NCI-H460 (cell line): ENCODE measurements at places on chromosomes 4 and X. TPM values are rescaled to one million over a fixed set of nuclear protein-coding genes. Genes with fewer than 3 reads are reported as not detected.

The RHOH gene
- total RNA-seq, result 3.9 and 7.3 TPM in 2 replicates

The CLTRN gene
- total RNA-seq, result 6.6 and 7.7 TPM in 2 replicates

DNA sequence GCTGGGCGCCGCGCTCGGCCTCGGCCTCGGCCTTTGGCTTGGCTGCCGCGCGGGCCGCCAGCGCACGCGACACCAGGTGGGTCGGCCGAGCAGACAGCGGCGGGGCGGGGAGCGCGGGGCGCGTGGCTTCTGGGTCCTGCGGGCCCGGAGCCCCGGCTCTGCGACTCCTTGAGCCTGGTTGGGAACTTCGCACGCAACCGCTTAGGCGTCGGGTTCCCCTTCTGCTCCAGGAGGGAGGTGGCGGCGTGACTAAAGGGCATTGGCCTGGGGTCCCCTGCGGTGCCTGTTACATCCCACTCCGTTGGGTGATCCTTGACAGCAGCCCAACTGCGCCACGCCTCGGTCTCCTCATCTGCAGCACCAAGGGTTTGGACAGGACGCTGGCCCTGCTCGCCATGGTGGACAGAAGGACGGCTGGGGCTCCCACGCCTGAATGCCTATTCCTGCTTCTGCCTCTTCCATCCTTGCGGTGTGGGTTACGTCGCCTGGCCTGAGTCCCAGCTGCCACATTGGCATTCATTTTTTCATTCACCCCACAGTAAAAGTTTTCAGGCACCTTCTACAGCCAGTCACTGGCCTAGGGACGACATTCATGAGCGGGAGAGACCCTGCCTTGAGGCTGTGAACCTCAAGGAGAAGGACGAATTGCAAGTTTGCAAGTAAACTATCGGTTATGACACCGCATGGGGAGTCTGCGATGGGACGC lies 631 bp downstream of the EVC start:
- no peak for DNase-seq

- peak; percentile 43 for DNase-seq
Measured at GRCh38 chr4:93764639-93765246, 63.8 kb upstream of the ATOH1 start.

The JADE3 gene
- 9.6 and 9.8 TPM in 2 replicates for total RNA-seq

The NDNF gene
- total RNA-seq, result 0.35 and 0.79 TPM in 2 replicates
